NCI-H774 (cell line): ENCODE measurements at places on chromosomes 12 and 14.

DNA sequence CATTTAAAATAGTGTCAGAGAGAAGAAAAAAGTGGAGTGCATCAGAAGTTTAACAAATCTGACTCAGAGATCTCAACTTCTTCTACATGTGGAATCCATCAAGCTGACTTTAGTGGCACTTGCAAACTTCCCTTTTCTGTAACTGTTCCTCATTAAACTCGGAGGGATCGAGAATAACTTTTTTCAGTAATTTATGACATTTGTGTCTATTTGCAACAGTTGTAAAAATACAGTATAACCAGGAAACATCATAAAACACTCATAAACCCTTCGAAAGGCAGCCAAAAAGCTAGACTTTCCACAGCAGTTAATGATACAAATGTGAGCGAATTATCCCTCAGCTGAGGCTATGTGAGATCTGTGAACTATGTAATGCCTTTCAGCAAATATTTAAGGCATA, 1936.8 kb upstream of the SEL1L start:
- DNase-seq = no peak

DNA sequence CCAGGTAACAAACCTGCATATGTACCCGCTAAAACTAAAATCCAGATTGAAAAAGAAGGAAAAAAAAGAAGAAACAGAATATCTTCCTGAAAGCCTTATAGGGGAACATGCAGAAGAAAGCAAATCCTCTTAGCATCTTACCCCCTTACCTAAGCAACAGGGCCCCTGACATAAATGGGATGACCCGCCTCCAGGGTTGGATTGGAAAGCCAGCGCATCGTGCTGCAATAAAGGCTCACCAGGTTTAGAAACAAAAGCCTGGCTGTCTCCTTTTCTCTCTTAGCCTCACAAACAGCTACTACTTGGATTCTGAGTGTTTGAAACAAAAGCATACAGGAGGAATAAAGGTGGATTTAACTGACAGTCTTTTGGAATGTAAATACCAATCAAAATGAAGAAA, 13.8 kb upstream of the ADCK1 start:
- no peak for DNase-seq

GRCh38 chr14:24058260-24058950, 6.6 kb downstream of the CARMIL3 start:
- peak; percentile 57 for DNase-seq

DNA sequence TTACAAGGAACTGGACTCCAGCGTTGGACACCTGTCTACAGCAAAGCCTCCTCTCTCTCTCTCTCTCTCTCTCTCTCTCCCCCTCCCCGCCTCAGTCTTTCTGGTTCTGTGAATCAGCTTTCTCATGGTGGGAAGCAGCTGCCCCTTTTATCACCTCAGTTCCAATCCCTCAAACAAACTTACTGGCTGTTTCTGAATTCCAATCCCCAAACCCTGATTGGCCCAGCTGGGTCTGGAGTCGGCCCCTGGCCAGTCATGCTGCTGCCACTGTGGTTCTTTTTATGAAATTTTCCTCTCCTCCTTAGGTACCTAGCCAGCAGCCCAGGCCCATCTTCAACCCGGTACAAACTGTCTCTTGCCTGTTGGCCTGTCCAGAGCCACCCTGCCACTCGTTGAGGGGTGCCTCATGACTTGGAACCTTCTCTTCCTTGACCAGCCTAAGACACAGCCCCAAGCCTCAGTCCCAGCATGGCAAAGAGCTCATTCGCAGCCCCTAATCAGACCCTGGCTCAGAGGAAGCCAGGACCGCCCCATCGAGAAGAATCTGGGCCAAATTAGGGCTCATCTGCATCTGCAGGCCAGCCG, 9.4 kb upstream of the MORN3 start:
- DNase-seq = no peak

DNA sequence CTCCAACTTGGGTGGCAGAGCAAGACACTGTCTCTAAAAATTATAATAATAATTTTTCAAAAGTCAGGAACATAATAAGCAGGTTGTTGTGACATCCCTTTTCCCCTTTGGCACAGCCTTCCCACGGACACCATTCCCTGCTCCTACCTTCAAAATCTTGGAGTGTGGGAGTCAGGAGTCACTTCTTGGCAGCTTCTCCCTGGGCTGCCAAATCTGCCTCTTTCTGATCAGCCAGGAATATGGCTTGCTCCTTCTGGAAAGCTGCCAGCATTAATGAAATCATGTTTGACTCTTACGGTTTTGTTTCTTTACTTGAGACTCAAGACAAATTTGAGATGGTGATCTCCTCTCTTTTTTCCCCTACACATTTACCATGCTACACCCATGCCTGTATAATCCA, 391.4 kb upstream of the SYT1 start:
- no peak for DNase-seq

GRCh38 chr12:68414988-68415387, 82.8 kb upstream of the MDM1 start:
- no peak for DNase-seq

GRCh38 chr12:57693317-57693658, 644 bp upstream of the OS9 start:
- no peak for DNase-seq

DNA sequence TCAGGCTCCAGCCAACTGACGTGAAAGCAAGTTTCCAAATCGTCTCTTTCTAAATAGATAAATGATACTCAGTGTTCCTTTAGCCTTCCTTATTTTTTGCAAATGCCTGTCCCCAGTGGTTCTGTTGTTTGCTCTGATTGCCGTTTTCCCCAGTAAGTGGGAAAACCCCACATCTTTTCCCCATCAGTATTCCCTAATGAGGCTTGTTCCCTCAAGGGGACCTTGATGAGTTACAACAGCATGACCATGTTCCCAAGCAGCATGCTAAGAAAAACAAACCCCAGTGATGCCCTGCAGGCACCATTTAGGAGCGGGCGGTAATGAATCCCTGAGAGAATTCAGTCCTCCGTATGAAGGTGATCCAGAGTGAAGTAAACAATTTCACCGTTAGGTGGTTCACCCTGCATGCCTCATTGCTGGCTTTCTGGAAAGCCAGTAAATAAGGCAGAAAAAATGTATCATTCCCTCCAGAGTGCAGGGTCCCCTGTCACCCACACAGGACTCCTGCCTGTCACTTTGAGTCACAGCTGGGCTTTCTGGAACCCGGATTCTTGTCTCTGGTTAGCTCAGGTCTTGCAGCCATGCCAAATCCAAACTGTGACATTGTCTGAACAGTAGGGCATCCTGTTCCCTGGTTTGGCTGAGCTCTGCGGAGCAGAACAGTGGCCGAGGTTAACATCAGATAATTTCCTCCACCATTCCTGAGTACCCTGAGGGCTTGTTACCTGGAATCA, 222.6 kb downstream of the RGS6 start:
- DNase-seq = no peak

GRCh38 chr14:68958553-68958952, 20.5 kb downstream of the ACTN1 start:
- DNase-seq = no peak

- no peak for DNase-seq
Observed at GRCh38 chr12:92785563-92785950, 82.8 kb downstream of the PLEKHG7 start.

- DNase-seq = no peak
Observed at GRCh38 chr12:101854747-101855146, 22.6 kb upstream of the DRAM1 start.

GRCh38 chr14:50047274-50047676, 69.1 kb downstream of the VCPKMT start:
- no peak for DNase-seq

- DNase-seq = no peak
Observed at GRCh38 chr14:64196056-64196455, 98.1 kb downstream of the ESR2 start.

DNA sequence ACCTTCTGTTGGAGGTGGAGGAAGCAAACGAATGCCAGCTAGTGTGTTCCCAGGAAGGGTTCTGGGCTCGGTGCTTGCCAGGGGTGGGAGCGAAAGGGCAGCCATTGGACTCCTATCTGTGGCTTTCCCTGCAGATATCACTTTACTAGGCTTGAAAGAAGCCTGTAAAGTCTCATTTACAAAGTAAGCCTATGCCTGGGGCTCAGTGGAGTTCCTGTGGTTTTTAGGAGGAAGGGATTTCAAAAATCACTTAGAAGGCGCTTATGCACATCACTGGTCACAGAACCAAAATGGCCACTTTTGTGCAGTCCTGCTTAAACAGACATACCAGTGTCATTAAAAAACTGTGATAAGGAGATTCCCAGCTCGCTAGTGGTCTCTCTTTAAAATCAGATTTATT, 22.7 kb downstream of the CLMN start:
- DNase-seq = no peak

DNA sequence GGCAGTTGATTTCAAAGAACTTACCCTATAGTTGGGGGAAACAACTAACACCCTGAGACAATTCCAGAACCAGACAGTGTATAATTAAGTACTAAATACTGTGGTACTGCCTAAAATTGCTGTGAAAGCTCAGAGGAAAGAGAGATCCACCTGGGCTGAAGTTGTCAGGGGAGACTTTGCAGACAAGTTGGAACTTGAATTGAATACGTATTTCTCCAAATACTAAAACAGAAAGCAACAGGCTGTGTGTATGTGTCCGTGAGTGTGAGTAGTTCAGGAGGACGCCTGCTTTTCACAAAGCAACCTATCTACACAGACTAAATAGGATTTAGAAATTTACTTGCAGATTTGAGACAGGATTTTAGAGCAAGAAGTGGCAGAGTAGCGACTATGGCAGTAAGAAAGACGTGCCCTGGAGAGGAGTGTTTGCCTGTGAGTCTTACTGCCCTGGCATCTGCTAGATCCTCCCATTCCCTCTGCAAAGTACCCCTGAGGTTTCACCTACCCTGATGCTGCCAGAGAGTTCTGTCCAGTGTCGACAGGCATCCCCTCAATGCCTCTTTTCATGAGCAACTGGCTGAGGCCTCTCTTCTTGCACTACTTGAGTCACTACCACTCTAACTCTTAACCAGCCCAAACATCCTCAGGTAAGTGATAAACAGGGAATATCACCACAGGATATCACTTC, 37.4 kb upstream of the BMP4 start:
- no peak for DNase-seq

DNA sequence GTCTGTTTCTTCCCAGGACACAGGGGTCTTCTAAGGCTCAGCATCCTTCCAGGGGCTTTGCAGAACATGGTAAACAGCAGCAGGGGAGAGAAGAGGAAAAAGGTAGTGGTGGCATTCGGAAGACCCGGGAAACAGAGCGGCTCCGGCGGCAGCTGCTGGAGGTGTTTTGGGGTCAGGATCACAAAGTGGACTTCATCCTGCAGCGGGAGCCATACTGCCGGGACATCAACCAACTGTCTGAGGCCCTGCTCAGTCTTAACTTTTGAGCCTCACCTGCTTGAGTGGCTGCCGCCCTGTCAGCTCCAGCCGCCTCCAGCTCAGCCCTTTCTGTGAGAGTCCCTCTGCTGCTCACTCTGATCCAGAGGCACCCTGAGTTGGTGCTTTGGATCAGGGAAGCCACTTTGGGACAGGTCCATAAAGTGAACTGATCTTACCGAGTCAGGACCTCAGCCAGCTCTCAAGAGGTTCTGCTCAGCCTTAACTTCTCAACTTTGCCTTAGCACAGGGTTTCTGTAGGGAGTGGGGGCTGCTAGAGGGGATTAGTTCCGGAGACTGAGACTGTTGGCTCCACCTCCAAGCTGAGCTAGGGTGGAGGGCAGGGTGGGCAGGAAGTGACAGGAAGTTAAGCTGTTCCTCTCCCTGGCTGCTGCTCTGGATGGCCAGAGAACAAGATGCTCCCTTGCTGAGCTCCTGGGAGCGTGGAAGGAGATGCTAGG, 5.4 kb downstream of the SDR39U1 start:
- no peak for DNase-seq

DNA sequence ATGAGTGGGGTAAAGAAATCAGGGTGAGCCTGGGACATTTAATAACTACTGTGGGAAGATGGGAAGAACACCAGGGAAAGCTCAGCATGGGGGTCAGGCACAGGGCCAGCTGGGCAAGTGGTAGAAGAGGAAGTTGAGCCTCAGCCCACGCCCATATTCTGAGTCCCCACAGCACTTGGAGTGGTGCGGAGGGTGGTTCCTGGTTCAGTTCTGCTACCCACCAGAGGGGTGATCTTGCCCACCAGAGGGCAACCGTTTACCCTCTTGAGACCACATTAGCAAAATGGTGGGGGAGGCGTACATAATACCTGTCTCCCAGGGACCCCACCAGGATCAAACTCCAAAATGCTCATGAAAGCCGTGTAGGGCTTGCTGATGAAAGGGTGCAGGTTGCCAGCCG, 16.8 kb upstream of the ANKRD33 start:
- DNase-seq = no peak

DNA sequence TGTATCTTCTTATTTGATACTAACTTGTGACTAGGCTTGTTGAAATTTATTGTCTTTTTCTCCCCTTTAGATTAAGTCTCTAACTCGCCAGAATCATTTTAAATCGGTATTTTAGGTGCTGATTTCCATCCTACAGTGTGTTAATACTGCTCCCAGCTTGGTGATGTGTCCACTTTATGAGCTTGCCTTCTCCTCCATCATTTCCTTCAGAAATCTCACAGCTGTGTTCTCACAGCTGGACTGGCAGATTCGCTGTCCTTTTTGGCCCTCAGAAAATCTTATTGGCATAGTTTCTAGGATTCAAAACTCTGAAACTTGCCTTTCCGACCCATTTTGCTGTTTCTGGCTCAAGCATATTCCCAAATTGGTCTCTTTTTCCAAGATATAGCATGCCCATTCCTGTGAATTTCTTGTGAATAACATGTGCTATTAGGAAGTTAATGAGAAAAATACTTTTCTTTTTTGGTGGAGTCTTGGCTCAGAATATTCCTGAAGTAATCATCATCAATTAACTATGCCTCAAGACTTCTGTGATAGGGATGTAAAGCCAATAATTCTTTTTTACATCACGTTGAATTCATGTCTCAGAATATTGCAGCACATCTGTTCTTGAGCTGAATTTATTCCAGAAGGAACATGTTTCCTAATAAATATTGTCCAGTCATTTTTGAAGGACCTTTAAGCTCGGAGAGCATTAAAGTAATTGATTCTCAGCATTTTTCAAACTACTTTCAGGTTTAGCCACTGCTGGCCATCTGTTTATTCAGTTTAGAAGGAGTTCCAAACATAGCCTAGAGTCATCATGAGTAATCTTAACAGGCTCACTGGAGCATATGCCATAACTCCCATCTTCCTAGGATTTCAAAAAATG, 50.0 kb upstream of the USP44 start:
- DNase-seq = no peak

DNA sequence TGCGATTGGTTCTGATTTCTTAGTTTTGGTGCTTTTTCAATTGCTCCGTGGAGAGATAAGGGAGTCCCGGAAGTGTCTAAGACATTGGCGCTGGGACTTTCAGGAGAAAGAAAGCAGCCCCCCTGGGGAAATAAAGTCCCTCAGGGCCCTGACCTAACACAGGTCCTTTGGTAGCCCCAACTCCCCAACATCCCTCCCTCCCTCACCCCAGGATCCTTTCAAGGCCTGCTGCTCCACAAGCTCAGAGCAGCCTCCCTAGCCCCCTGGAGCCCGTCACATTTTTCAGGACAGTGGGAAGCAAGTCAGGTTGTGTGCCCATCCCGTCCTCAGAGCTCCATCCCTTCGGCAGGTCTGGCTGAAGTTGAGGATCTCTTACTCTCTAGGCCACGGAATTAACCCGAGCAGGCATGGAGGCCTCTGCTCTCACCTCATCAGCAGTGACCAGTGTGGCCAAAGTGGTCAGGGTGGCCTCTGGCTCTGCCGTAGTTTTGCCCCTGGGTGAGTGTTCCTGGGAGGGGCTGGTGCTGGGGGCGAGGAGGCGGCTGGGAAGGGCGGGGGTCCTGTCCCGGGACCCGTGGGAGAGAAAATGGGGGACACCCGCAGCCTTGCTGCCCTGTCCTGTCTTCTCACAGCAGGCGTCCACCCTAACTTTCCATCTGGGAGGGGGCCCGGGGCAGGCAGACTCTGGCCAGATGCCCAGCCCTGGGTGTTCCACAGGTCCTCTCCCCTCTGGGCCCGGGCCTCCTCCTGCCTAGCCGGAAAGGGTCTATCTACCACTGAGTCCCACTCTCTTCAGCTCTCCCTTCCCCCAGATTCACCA, 950 bp downstream of the IFI27 start:
- DNase-seq = no peak
